Hematopoietic multipotent progenitor cell (in vitro differentiated cells): ENCODE measurements at places on chromosomes 16 and 17. TPM values are rescaled to one million over a fixed set of nuclear protein-coding genes. Genes with fewer than 3 reads are reported as not detected.

DNA sequence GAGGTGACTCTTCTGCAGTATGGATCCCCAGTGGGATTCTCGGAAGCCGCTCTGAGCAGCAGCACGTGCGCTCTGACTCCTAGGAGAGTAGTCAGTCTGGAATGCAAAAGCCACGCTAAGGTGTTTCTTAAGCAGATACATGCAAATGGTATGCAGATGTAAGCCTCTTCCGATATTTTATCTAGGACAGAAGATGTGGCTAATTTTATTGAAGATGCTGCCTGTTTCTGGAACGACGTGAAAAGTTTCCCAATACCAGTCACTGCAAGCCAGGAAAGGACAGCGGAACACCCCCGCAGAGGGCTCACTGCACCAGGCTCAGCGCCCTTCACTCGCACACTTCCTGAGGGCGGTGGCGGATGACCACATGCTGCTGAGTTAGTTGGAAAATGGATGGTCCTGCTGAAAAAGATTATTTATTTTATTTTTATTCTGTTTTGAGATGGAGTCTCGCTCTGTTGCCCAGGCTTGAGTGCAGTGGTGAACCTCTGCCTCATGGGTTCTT lies 10.1 kb downstream of the FADS6 start:
- DNase-seq: no peak

DNA sequence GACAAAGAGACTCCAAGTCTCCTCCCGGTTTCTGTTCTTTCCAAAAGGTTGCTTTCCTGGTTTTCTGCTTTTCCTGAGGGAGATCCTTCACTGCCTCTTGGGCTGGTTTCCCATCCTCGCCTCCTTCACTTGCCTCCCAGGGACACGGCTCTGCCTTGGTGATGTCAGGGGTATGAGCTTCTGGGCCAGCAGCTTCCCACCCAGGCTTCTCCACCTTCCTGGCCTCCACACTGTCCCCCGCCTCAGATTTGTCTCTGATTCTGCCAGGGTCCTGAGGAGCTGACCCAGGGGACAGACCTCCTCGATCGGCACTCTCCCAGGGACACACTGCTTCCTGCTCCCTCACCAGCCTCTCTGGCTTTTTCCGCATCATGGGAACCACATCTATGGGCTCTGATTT lies 14.5 kb downstream of the GPR179 start:
- no peak for DNase-seq

Gene KRTAP1-5
- not detected for total RNA-seq

- peak; percentile 58 for DNase-seq
These were observed 661 bp downstream of the TEX2 start for GRCh38 chr17:64262198-64262999.

Gene MPP2
- 0.81 TPM for total RNA-seq

Gene OTOP2
- not detected for total RNA-seq

Gene RASD1
- 3.0 TPM for total RNA-seq

- no peak for DNase-seq
These were observed 174.2 kb upstream of the KCNJ16 start for GRCh38 chr17:69900829-69901228.

Gene KCNJ18
- total RNA-seq: not detected

DNA sequence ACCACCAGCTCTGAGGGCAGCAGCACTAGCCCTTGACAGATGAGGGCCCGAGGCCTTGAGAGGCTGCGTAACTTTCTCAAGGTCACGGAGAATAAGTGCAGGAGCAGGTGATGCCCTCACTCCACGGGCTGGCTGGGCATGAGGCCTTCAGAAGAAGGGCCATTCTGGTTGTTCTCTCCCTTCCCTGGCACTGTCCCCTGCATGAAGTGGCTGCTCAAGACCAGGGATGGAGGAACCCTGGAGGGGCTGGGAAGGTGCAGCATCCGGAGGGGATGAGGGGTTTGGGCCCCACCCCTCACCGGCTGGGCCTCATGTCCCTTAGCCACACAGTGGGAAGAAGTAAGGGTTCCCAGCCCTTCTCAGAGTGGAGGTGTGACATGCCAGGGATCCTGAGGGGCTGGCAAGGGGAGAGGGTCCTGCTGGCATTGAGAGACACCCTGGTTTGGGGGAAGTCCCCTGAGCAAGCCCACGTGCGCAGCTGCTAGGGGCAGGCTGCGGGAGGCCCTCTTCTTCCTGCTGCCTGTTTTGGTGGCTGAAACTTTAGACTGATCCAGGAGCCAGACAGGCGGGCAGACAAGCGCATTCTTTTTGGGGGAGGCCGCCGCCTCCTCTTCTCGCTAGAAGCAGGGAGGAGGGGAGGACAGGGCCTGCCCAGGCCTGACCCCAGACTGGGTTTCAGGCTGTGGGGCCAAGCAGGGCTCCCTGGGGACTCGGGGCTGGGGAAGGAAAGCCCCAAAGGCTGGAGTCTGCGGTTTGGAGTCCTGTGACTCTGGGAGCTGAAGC lies 74.0 kb downstream of the N4BP1 start:
- peak; percentile 73 for DNase-seq

Gene CCL8
- not detected for total RNA-seq

- no peak for DNase-seq
These were observed 164.0 kb downstream of the PHKB start for GRCh38 chr16:47625115-47625567.

- no peak for DNase-seq
These were observed 33.7 kb upstream of the ALDH3A1 start for GRCh38 chr17:19781488-19782458.

- no peak for DNase-seq
These were observed 96.0 kb downstream of the WDR59 start for GRCh38 chr16:74888888-74889287.

GRCh38 chr17:82021107-82021899 lies 1.4 kb downstream of the CENPX start:
- DNase-seq: no peak

GRCh38 chr17:41563607-41564170 lies 8.2 kb downstream of the KRT9 start:
- DNase-seq: no peak

DNA sequence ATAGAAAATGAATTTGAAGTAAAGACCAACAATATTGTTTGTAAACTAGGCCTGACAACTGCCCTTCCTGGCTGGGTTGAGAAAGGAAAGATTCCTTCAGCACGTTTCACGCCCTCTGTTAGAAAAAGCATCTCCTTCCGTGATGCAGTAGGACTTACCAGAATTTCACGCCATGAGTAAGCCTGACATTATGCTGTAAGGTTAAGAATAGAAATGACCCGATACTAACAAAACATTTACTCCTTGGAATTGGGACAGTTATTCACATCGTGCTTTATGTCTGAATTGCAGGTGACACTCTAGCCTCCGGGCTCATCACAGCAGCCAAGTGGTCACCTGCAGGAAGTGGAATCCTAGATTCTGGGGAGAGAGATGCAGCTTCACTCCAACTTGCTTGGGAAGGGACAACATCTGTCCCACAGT lies 17.5 kb downstream of the MARCHF10 start:
- DNase-seq: no peak

- no peak for DNase-seq
These were observed 98.6 kb upstream of the RPL38 start for GRCh38 chr17:74104921-74105320.

DNA sequence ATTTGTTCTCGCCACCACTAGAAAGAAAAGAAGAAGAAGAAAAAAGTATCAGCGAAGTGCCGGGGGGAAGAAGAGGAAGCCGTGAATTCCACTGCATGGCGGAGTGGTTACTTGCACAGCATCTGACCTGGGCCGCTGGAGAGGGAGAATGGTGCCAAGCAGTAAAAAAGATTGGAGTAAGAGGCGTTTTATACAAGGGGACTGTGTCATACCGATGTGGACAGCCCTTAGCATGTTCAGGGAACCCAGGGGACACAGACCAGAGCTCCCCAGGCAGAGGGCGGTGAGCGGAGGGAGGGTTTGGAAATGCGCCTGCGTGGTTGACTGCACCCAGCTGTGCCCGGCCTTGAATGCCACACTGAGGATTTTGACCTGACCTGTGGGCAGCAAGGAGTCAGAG lies 52.8 kb downstream of the PLXDC1 start:
- no peak for DNase-seq

- no peak for DNase-seq
These were observed 30.5 kb downstream of the IQCK start for GRCh38 chr16:19748389-19749168.

DNA sequence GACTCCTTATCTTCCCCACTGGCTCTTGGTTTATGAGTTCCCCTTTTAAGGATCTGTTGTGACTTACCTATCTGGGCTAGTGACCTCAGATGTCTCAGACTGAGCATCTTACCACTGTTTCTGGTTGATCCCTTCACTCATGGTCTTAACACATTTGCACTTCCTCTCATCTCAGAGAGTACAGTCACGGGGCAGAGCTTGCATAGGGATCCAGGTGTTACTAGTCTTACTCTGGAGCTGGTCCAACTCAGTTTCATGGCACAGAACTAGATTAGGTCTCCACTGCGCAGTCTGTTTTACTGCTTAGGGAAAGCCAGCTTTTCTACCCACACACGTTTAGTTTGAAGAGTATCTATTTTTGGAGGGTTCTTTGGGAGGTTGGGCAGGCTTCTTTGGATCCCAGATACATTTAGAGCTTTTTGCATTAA lies 10.2 kb downstream of the GABARAPL2 start:
- DNase-seq: no peak

- peak; percentile 51 for DNase-seq
These were observed 7.3 kb downstream of the C16orf86 start for GRCh38 chr16:67673712-67674580.

DNA sequence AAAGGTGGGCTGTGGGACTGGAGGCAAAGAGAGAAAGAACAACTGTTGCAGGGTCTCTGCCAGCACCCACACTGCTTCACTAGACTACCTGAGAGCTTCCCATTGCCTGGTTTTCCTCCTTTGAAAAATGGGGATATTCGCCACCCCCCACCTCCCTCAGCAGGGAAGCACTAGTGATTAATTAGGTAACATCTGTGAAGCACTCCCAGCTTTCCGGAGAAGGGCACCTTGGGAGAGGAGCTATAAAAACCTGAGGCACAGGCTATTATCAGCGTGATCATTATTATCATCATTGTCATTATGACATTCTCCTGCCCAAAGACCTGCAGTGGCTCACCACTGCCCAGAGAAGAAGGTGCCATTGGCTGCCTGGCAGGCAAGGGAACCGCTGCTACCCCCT lies 83.5 kb downstream of the XYLT1 start:
- DNase-seq: no peak

- DNase-seq: no peak
These were observed 10.5 kb upstream of the NUDT7 start for GRCh38 chr16:77711775-77712174.

DNA sequence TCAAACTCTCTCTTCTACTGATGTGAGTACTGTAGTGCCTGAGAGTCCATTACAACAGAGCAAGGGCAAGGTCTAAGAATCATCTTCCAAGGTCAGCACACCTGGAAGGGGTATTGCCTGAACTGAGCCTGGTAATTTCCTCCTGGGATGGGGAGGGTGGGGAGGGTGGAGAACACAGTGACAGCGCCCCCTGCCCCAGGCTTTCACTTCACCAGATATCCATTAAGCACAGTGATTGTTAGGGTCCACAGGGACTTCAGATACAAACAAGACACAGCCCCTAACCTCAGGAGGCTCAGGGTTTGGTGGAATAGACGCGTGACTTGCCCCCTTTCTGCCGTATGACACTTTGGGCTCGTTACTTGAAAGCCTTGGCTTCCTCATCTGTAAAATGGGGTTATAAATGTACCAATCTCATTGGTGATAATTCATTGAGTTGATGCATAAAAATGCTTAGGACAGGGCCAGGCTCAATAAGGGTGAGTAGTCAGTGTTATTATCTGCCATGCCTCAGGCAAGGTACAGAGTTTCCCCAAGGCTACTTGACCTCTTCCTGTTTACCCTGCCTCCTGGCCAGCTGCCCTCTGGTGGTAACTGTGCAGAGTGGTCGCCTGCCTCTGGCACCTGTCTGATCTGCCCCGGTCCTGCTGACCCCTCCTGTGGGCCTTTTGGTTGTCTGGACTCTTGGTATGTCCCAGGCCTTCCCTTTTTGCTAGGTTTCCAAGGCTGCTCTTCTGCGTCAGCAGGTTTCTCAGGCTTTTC lies 13.1 kb upstream of the BRD7 start:
- DNase-seq: no peak

- no peak for DNase-seq
These were observed 40.0 kb downstream of the MRM1 start for GRCh38 chr17:36641331-36641876.

DNA sequence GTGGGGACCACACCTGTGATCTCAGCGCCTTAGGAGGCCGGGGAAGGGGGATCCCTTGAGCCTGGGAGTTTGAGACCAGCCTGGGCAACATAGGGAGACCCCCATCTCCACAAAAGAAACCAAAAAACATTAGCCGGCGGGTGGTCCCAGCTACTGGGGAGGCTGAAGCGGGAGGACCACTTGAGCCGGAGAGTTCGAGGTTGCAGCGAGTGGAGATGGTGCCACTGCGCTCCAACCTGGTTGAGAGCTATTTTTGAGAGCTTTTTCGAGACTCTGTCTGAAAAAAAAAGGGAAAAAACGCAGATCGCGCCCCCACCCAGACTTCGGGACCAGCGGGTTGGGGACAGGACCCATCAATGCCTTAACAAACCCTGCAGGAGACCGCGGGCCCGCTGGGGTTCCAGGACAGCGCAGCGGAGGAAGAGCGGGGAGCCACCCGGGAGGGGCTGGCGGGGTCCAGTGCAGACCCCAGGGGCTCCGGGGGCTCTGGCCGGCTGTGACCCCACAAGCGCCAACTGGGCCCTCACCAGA lies 762 bp upstream of the BAIAP3 start:
- DNase-seq: no peak

DNA sequence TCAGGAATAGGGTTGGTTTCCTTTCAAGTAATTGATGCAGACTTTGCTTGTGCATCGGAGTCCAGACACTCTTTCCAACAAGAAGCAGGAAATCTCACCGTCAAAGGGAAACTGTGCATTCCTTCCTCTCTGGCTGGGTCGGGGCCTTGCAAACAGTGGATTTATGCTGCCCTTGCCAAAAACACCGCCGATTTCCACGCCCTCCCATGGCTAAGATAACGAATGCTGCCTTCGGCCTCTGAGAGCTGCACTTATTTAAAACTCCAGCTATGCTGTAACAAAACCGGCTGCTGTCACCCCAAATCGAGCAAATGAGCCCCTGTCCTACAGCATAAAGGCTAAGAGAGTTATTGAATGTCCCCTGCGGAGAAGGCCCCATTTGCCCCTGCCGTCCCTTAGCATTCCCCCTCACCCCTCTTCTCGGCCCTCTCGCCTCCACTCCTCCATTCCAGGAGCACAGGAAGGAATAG lies 275.5 kb upstream of the IRX5 start:
- DNase-seq: no peak

GRCh38 chr16:71501547-71501946 lies 12.4 kb upstream of the ZNF19 start:
- no peak for DNase-seq

DNA sequence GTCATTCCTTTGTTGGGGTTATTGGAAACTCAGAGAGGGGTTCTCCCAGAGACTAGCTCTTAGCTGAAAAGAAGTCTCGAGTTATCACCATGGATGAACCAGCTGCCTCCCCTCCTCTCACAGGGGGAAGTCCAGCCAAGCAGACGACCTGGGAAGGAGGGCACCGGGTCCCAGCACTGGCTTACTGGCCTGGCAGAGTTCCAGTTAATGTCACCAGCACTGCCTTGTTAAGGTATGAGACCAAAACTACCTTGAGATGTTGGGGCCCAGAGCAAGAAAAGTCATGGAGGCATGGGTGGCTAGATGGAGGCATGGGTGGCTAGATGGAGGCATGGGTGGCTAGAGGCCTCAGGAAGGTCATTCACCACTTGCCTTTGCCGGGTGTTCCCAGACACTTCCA lies 72.4 kb downstream of the WIPI1 start:
- DNase-seq: no peak
